ENCODE measurements at places on chromosomes 3 and 15.

DNA sequence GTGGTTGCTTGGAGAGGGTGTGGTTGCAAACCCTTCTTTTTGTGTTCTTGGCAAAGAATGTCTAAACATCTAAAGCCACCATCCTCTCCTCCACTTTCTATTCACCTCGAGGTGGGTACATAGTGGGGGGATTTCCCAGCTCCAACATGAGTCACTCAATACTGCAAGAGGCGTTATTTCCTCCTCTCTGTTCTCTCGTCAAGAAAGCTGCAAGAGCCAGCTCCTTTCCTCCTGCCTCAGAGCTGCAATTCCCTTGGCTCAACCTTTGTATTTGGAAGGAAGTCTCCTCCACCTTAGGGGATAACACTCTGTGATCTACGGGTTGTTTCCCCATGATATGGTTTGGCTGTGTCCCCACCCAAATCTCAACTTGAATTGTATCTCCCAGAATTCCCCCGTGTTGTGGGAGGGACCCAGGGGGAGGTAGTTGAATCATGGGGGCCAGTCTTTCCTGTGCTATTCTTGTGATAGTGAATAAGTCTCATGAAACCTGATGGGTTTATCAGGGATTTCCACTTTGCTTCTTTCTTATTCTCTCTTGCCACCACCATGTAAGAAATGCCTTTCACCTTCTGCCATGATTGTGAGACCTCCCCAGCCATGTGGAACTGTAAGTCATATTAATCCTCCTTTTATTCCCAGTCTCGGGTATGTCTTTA is 138.4 kb downstream of the PLCL2 start:
- DNase-seq: no peak

- no peak for DNase-seq
Measured at GRCh38 chr3:10173095-10173925, 8.6 kb downstream of the IRAK2 start.

DNA sequence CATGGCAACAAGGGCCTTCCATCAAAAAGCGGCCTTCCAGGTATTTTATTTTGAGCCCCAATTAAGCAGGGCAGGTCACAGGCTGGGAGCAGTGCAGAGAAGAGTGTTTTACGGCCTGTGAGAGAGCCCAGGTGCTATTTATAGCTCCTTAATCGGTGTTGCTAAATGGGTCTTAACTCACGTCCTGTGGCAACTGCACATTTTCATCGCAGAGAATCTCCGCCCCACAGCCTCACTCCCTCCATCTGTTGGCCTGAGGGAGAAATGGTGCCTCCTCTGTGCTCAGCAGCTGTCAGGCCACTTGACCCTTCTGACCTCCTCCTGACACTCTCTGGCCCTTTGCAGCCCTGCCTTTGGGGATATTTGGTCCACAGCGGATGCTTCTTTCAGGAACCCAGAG is 58.6 kb downstream of the SPSB4 start:
- DNase-seq: peak; percentile 34

DNA sequence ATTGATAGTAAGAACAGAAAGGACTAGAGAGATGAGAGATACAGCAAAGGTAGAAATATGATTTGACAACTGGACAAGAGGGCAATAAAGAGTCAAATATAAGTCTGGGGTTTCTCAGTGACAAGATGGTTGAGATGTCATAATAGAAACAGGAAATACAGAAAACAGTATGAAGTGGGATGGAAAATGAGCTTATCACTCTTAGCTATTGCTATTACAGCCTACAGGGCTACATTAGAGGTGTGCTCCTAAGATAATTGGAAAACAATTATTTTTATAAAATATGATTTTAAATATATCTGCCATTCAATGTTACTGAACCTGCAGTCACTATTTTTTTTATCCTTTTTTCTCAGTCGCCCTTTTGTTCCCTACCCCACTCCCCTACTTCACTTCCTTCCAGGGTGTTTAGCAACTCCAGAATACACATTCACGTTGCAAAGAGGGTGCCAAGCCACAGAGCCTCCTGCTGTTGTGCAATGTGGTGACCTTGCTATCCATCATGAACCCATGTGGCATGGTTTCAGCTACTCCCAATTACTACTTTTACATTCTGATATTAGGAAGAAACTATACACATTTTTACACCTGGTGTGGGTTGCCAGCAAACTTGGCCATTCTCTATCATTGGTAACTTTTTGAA is 6.0 kb downstream of the NRG4 start:
- no peak for DNase-seq

- no peak for DNase-seq
Measured at GRCh38 chr3:73021301-73021835, 24.8 kb downstream of the PPP4R2 start.

- no peak for DNase-seq
Measured at GRCh38 chr3:25589783-25590258, 74.9 kb downstream of the TOP2B start.

- DNase-seq: no peak
Measured at GRCh38 chr15:35671981-35672380, 126.0 kb upstream of the DPH6 start.

- DNase-seq: no peak
Measured at GRCh38 chr15:42375252-42375651, 16.0 kb downstream of the CAPN3 start.

DNA sequence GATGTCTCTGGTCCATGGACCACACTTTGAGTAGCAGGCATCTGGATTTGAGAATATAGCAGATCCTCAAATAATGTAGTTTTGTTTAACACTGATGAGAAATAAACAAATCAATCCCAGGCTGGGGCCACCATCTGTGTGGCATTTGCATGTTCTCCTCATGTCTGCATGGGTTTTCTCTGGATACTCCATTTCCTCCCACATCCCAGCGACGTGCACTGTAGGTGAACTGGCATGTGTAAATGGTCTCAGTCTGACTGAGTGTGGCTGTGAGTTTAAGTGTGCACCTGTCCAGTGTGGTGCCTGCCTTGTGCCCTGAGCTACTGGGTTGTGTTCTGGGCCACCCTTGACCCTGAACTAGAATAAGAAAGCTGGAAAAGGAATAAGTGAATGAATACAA is 66.3 kb upstream of the NANOGP8 start:
- DNase-seq: no peak

DNA sequence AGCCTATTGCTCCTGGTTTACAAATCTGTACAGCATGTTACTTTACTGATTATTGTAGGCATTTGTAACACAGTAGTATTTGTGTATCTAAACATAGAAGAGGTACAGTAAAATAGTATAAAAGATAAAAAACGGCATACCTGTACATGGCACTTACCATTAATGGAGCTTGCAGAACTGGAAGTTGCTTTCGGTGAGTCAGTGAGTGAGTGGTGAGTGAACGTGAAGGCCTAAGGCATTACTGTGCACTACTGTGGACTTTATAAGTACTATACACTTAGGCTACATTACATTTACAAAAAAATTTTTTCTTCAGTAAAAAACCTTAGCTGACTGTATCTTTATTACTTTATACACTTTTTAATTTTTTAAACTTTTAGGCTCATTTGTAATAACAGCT is 90.9 kb downstream of the RAP2B start:
- DNase-seq: no peak

GRCh38 chr3:18424729-18425640 is at the start of gene SATB1:
Gene SATB1, minus strand, starts transcription at chr3:18425339. Its CDS starts 4,372 bp downstream, at chr3:18420967.
- peak; percentile 31 for DNase-seq

GRCh38 chr15:62059816-62060112 is 483 bp downstream of the VPS13C start:
- peak; percentile 6 for DNase-seq

GRCh38 chr3:187713504-187713903 is 11.1 kb upstream of the RTP2 start:
- no peak for DNase-seq

GRCh38 chr3:24242012-24242698 is 252.5 kb downstream of the THRB start:
- DNase-seq: no peak

GRCh38 chr3:193124861-193125260 is 116.2 kb upstream of the PLAAT1 start:
- no peak for DNase-seq

DNA sequence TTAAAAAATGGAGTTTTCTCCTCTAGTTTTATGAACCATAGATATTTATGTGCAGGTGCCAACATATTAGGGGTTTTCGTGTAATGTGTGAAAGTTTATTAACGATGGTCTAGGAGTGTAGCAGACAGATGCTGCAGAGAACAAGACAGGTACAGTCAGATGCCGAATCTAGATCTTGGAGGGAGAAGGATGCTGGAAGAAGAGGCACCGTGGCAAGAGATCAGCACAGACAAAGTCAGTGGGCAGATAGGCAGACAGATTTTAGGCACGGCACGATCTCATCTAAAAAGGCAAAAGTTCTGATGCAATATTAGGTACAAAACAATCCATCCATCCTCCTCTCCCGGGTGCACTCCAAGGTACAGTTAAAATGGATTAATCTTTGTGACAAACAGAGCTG is 161.6 kb downstream of the TIGIT start:
- DNase-seq: no peak

DNA sequence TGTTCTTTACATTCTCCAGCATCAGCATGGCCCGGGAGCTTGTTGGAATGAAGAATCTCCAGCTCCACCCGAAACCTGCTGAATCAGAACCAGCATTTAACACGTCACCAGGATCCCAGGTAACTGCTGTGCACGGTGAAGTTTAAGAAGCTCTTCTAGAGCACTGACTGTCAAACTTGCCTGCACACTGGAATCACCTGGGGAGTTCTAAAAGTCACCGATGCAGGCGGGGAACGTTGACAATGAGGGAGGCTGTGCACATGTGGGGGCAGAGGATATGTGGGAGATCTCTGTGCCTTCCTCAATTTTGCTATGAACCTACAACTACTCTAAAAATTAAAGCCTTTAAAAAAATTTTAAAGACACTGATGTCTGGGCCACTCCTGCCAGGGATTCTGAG is 19.1 kb upstream of the PAQR5 start:
- DNase-seq: no peak

GRCh38 chr15:76576523-76577279 is 240.1 kb downstream of the ISL2 start:
- no peak for DNase-seq

DNA sequence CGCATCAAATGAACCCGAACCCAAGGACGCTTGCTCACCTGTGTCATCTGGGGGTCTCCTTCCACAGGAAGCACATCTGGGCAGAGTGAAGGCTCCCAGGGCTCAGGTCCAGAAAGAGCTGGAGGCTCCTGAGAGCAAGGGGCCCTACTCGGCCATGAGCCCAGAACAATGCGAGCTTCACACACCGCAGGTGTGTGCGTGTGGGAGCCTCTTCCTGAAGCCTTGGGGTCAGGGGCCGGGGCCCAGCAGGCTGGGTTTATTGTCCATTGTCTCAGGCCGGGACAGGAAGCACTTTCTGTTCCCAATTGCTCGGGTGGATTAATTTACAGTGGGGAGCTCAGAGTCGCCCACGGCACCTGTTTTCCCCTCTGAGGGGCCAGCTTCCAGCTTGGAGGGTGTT is 74.8 kb downstream of the RPN1 start:
- DNase-seq: no peak

DNA sequence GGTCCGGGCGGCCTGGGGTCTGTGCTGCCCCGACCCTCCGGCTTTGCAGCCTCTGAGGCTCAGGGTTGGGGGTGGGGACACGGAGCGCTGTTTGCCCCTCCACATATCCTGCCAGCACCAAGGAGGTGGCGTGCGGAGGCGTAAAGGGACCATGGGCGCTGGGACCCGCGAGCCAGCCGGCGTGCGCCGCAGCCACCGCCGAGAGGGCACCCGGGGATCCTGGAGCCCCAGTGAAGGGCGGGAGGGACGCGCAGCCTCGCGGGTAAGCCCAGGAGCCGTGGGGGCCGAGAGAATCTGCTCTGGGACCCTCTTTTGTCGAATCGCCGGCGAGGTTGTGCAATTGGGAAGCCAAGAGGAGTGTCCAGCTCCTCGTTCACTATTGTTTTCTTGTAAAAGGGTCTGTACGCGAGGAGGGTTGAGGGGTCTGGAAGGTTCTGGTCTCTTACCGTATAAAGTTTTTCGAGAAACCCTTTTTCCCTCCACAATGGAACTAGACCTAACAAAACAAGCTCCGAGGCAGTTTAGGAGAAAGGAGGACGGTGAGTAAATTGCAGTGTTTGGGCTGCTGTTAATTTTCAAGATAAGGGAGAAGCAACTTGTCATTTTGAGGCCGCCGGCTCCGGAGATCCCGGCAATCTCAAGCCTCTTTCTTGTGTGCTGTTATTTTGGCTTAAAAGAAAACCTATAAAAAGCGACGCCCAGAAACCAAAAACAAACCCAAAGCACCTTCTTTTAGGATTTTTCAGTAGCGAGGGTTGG is 29.9 kb upstream of the ST3GAL6 start:
- no peak for DNase-seq

DNA sequence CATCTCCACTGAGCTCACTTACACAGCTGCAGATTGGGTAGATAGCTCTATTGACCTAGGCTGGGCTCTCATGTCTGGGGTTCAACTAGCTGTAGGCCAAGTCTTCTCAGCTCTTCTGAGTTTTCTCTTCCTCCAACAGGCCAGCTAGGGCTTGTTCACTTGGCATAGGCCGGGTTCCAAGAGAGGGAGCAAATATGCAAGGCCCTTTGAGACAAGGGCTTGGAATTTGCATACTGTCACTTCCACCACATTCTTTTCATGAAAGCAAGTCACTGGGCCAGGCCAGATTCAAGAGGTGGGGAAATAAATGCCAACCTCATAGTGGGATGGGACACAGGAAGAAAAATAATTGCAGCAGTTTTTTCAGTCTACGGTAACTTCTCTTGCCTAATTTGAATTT is 25.2 kb downstream of the PIGB start:
- no peak for DNase-seq

DNA sequence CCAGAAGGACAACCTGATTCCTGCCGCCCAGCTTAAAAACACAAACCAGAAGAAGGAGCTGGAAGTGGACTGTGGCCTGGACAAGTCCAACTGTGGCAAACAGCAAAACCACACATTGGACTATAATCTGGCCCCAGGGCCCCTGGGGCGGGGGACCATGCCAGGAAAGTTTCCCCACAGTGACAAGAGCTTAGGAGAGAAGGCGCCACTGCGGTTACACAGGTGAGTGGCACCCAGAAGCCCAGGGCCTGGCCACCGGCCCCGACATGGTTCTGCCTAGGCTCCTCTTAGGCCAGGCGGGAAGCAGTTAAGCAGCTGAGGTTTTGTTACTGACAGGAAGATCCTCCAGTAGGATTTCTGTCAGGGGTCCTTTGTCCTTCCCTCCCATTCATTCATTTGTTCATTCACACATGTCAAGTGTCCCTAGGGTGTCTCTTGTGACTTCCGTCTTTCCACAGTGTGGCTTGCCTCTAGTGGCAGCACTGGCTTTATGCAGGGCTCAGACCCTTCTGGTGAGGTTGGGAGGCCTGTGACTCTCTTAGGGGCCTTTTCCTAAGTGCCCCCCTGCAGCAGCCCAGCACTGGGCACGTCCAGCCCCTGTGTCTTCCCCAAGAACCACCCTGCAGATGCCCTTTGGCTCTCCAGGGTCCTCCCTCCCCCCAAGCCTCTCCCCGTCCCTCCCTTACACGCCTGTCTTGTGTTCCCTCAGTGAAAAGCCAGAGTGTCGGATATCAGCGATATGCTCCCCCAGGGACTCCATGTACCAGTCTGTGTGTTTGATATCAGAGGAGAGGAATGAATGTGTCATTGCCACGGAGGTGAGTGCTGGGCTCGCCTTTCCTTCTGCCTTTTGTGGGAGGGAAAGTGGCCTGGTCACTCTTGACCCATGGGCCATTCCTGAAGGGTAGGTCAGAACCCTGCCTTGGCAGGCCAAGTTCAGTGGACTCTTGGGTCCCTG is 7.8 kb downstream of the DLL4 start:
- no peak for DNase-seq
